ENCODE measurements at places on chromosomes 13 and 19. TPM values are rescaled to one million over a fixed set of nuclear protein-coding genes. Genes with fewer than 3 reads are reported as not detected.

DNA sequence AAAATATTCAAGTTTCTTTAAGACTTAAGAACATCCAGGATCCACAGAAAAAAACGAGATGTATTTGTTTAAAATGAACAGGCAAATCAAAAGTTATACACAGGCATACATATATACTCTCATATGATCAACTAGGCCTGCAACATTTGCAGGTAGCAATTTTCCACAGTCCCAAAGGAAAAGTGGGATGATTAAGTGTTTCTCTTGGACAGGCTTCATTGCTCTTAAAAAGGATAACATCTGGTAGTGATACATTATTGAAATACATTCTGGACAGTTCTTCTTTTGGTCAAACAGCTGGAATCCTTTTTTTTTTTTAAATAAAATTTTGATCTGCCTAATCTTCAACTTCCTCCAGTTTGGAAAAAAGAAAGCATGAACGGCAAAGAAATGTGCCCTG lies 114.8 kb upstream of the TDRD3 start:
- no peak for DNase-seq

Gene GRIK5
- total RNA-seq: 0.31 TPM

Gene ZNF136
- total RNA-seq: 16.0 TPM

Gene DMPK
- total RNA-seq: 27.1 TPM

DNA sequence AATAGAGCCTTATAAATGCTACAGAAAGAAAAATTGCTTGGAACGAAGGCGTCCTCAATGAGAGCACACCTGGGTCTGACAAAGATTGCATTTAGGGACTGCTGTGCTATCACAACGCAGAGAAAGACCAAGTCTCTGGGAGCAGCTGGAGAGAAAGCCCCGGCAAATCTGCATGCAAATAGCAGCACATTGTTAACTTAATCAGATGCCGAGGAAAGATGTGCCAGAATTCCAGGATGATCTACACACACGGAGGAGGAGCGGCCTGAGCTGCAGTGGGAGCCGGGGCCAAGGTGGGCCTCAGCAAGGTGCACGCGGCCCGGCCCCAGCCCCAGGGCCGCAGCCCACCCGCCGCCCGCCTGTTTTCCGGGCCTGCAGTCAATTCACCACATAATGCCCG lies 1.4 kb downstream of the ZNF536 start:
- DNase-seq: no peak

GRCh38 chr13:113914333-113915011 lies 50.6 kb upstream of the GAS6 start:
- no peak for DNase-seq

Gene RYR1
- total RNA-seq: 1.4 TPM

DNA sequence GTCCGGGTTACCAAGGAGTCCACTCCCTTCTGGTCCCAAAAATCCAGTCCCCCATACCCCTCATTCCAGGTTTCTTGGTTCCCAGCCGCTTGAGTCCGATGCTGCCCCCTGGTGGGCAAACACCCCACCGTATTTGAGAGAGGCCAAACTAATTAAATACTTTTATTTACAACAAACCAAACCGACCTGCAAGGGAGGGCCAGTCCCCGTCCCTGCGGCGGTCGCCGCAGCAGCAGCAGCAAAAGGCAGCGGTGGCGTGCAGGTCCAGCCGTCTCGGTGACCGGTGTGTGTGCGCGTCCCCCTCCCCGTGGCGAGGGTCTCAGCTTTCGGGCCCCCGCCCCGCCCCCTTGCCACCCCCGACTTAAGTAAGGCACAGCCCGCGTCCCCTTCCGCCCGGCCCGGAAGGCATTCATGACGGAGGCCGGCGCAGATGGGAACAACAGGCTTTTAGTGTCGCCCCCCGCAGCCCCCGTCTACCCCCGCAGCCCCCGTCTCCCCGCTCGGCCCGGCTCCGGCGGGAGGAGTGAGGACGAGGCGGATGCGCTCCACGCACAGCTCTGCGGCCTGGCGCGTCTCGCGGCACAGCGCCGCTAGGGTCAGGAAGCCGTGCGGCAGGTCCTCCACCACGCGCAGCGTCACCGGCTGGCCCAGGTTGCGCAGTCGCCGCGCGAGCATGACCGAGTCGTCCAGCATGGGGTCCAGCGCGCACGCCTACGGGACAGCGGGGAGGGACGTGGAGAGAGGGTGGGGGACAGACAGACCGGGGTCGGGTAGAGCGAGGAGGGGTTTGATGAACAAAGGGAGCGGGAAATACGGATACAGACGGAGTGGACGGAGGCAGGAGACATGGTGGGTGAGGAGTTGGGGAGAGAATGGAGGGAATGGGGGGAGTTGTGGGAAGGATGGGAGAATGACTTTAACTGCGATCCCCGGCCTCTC lies 11.5 kb upstream of the CNFN start:
- DNase-seq: peak; percentile 74

- DNase-seq: no peak
These were observed 108.3 kb upstream of the RXFP2 start for GRCh38 chr13:31631071-31631470.

DNA sequence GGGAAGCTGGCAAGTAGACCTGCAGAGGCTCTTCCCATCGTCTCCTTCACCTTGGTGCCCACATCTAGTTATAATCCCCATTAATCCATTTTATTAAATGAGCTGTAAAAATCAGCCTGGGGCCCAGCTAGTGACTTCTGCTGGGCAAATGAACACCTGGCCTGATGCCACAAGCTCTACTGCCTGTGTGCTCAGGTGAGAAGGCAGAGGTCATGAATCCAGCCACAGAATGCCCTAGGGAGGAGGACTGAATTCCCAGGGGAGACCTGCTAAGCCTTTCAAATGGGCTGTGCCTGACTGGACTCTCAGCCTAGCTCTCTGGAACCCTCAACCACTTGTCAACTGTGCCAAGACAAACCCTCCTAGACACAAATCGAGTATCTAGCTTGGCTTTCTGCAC lies 74.0 kb downstream of the PDS5B start:
- no peak for DNase-seq

Gene NR2C2AP
- total RNA-seq: 60.7 TPM

Gene CCNA1
- total RNA-seq: not detected

Gene LENG9
- 4.4 TPM for total RNA-seq

Gene CERS1
- not detected for total RNA-seq

Gene MCEMP1
- total RNA-seq: not detected

DNA sequence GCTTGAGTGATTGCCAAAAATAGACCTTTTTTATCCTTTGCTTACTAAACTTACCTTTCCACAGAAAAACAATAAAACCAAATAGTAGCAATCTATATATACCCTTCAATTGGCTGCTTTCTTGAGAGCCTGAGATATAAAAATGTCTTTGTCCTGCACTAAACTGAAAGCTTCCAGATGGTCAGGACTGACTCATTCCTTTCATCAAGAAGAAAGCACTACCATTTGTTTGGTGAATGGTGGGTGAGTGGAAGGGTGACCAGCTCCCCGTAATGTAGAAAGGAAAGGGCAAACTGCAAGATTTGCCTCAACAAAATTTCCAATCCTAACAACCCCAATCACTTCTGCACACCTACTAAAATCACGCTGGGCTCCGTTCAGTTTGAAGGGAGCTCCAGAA lies 67.8 kb downstream of the SACS start:
- DNase-seq: no peak

DNA sequence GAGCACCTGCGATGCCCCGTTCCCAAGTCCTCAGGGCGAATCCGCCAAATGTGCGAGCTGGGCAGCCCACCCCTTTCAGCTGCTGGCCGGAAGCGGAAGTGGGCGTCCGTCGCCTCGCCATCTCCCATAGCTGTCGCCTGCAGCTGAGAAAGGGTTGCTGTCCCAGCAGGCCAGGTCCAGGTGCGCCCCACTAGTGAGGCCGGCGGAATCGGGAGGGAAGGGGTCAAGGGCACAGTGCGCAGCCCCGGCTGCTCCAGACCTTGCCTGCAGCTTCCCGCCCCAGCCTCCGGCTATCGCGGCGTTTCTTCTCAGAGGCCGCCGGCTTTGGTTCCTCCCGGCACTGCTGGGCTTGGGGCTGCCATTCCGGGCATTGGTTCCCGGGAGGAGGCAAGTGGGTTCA lies at the start of gene ZNF177:
ZNF177 (plus strand) TSS at position 109 of the 400 bp plus-strand sequence. CDS start 15,299 bp downstream, outside the sequence.
- no peak for DNase-seq

Gene ZNF541
- total RNA-seq: 0.44 TPM

- no peak for DNase-seq
These were observed 2.5 kb downstream of the LYPD3 start for GRCh38 chr19:43462785-43463380.
